CD4-positive, alpha-beta T cell treated with Interleukin-17A for 4 hours (primary cell): ENCODE measurements at places on chromosomes 6 and 20.
A peak's percentile ranks its signal among the peaks of the same experiment; 100 is the strongest.

DNA sequence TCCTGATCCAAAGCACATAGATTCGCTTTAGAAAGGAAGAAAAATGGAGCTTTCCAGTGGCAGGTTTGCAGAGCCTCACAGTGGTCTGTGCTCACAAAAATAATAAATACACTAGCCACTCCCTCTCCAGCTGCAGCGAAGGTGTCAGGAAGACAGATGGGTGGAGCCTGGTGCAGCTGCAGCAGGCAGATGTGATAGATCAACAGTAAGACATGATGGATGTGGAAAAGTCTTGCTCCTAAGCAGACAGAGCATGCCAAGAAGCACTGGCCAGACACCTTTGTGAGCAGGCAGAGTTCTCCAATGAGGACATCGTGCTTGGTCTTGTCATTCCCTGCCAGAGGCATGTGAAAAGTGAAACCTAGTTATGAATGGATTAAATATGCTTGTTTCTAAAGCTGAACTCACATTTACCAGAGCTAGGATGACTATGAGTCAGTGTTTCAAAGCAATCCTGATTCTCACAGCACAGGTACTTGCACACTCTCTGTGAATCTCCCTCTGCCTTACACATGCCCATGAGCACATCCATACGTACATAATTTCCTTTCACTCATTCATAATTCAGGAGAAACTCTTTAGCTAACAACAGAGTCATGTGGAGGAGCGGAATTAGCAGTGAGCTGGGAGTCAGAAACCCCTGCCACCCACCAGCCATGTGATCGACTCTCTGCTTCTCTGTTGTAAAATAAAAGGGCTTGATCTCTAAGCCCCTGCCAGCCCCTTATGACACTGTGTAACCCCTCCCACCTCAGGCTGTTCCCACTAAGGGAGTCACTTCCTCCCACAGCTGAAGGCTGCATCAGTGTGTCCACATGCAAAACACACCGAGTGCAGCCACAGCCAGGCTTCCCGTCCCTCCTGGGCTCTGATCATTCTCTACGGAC is 111.2 kb downstream of the SCML4 start:
- DNase-seq = peak; percentile 58

GRCh38 chr6:13480631-13481501 is 6.5 kb downstream of the GFOD1 start:
- DNase-seq = no peak

DNA sequence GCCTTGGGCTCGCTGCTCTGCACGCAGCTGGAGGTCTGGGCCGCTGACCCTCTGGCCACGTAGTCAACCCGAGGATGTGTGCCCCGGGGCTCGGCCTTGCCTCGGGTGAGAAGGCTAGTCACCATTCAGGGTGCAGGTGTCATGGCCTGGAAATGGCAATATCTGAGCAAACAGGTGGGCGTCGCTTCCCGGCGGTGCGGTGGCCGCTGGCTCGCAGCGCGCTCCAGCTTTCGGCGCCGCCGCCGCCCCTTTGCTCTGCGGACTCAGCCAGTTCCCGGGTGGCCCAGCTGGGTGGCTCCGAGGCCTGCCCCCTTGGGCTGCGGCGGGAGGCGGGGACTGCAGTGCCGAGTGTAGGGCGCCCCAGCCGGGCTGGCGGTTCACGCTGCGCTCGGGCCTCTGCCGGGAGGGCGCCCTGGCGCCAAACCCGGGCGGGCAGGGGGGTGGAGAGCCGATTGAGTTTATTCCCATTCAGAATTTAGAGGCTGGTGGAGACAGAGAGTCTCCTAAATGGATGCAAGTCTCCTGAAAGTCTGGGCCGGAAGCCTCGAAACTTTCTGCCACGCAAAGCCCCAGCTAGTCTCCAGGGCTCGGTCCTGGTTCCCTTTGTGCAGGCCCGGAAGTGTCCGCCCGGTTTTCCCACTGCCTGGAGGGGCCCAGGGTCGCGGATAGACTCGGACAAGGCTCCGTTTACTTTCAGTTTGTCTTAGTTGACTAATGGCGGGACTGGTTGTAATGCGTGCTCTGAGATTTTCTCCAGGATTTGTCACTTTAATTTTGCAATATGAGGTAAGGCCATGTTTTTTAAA is 11.3 kb upstream of the TFAP2A start:
- no peak for DNase-seq

- peak; percentile 62 for DNase-seq
Observed at GRCh38 chr6:44593539-44593944, 206.0 kb downstream of the CDC5L start.

GRCh38 chr6:152874846-152875568 is 107.8 kb downstream of the FBXO5 start:
- DNase-seq = no peak

DNA sequence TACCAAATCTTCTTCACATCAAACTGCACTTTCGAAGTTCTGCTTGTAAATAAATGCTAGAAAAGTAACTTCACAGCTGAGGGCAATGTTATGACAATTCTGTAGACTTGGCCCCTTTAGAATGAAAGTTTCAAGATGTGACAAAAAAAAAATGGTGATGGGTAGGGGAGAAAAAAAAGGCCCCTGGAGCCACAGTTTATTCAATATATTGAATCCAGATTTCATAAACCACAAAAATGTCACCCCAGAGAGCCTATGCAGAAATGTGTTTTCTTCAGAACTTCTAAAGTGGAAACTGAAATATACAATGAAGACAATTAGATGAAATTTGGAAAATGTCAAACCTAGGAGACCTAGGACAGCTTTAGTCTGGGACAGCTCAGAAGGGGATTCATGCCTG is 143.1 kb downstream of the EDN3 start:
- no peak for DNase-seq
